ENCODE measurements at places on chromosomes 12 and 14. TPM values are rescaled to one million over a fixed set of nuclear protein-coding genes. Genes with fewer than 3 reads are reported as not detected.

DIABLO gene
- total RNA-seq = 66.3 TPM

RD3L gene
- not detected for total RNA-seq

ATL1 gene
- 0.96 TPM for total RNA-seq

AKAP5 gene
- 0.59 TPM for total RNA-seq

DNA sequence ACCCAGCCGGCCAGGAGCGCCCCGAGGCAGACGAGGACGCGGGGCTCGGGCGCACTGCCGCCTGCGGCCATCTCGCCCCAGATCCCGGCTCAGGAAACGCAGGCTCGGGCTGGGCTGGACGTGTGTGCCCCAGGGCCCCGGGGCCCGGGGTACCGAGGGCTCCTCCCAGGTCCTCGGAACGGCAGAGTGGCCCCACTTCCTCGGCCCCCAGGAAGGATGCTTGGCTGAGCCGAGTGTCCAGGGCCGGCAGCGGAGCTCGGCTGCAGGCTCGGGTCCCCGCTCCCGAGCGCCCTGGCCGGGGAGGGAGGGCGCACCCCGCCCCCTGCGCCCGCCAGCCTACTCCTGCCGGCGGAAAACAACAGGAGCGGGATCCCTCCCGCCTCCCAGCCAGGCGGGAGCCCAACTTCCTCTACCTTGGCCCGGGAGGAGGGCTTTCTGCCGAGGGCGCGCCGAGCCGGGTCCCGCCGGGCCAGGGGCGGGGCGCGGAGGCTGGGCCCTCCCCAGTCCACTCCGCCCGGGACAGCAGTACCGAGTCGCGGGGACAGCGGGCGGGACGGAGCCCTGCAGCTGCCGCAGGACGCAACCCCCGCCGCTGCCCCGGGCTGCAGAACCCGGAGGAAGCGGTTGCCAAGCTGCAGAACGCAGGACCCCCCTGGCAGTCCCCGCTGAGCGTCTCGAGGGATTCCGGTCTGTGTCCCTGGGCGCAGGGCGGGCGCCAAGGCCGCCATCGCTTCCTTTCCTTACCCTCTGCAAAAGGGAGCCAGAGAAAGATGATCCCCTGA lies at the start of gene VSIG10:
Gene VSIG10 (minus strand): TSS at position 411 of the 782 bp plus-strand sequence. CDS start 340 bp downstream, at position 71.
- DNase-seq = peak; percentile 80

DNA sequence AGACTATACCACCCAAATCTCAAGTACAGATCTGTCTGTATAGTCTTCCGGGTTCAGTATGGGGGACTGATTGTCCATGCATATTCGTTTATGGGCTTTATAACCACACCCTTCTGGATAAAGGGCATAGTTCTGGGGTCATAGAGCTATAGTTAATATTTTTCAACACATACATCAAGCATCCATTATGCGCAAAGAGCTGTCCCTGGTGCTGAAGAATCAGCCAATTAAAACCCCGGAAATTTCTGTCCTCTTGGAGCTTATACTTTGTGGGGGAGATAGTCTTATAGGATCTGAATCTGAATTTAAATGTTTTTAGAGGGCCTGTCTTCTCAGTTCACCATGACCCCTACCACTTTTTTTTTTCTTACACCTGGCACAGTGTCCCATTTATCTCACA lies 256.7 kb downstream of the SUDS3 start:
- no peak for DNase-seq
